ENCODE measurements at places on chromosomes 2 and 18.

- DNase-seq, result no peak
These were observed 858 bp downstream of the TP53I3 start for GRCh38 chr2:24083567-24084385.

DNA sequence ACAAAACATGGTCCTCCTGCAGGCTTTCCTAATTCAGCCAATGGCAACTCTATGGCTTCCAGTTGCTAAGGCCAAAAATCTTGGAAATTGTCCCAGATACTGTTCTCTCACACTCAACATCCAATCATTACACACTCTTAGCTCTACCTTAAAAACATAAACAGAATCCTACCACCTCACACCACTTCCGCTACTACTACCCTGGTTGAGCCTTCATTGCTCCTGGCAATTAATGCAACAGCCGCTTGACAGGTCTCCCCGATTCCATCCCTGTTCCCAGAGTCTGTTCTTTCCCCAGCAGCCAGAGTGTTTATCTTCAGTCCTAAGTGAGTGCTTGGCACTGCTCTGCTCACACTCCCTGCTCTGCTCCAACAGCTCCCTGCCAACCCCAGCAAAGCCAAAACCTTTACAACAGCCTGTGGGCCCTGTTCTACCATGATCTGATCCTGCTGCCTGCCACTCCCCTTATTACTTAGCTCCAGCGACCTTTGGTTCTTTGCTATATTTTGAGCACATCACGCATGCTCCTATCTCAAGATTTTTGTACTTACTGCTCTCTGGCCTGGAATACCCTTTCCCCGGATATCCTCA is 67.5 kb upstream of the AMMECR1L start:
- no peak for DNase-seq

DNA sequence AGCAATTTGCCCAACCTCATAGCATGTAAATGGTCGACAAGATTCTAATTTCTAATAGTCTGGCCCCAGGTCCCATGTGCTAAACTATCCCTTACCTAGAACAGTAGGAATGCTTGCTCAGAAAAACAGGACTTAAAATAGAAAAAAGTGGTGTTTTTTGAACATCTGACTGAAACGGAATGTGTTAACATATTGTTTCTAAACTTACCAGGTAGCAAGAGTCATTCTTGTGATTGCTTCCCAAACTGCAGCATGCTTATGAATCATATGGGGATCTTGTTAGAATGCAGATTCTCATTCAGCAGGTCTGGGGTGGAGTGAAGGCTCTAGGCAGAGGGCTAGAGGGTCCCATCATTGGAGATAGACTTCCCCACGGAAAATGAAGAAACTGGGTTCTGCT is 5.8 kb upstream of the SLC20A1 start:
- DNase-seq, result no peak

DNA sequence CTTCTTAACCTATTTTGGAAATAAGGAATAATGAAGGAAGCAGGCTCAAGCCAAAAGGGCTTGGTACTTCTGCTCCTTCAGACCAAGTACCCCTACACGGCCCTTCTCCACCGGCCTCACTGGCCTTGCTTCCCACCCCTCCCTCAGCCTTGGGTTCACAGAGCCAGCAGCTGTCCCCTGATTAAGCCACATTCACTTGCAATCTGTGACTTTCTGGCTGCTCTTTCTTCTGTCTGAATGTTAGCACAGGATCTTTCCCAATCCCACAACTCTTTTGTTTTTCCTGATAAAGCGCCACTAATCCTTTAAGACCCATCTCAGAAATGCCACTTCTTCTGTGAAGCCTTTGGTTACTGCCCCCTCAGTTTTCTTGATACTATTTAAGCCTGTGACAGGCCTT is 52.4 kb downstream of the REEP1 start:
- no peak for DNase-seq

GRCh38 chr2:13413989-13414388 is 697.3 kb downstream of the TRIB2 start:
- DNase-seq, result no peak

- DNase-seq, result no peak
These were observed 920 bp downstream of the GULP1 start for GRCh38 chr2:188292348-188293239.

GRCh38 chr2:215554689-215555498 is 119.0 kb upstream of the FN1 start:
- DNase-seq, result no peak

GRCh38 chr2:60356346-60356745 is 197.1 kb downstream of the BCL11A start:
- no peak for DNase-seq

GRCh38 chr2:13818002-13818401 is 814.5 kb upstream of the LRATD1 start:
- DNase-seq, result no peak

DNA sequence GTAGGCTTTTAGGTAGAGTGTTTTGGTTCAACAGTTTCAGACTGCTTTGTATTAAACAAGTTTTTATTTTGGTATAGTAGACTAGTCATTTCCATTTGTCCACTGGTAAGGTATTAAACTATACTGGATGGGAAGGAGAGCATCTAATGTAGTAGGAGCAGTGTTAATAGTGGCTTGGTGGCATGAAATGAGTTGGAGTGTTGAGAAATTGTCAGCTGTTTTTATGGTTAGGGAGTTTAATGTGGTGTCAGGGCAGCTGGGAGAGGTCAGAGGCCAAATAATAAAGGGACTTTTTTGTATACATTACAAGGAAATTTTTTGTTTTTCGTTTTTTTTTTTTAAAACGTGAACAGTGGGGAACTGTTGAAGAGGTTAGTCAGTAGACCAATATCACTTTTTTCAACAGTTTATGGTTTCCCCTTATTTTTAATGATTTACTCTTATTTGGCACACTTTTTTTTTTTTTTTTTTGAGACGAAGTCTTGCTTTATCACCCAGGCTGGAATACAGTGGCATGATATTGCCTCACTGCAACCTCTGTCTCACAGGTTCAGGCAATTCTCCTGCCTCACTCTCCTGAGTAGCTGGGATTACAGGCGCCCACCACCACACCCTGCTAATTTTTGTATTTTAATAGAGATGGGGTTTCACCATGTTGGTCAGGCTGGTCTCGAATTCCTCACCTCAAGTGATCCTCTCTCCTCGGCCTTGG is 21.2 kb downstream of the ACTR3 start:
- no peak for DNase-seq

- DNase-seq, result no peak
These were observed 52.6 kb downstream of the BCL11A start for GRCh38 chr2:60500861-60501260.

All from stimulated activated CD4-positive, alpha-beta T cell treated with anti-CD3 and anti-CD28 coated beads, Interleukin-15, amount 100 ng/mL, for 24 hours (primary cell).